ENCODE measurements at places on chromosomes 2 and 18. TPM values are rescaled to one million over a fixed set of nuclear protein-coding genes. Genes with fewer than 3 reads are reported as not detected.

The SCYGR4 gene
- total RNA-seq, result not detected

The FAM168B gene
- total RNA-seq, result 101 TPM

The FRZB gene
- total RNA-seq, result not detected

The WNT6 gene
- total RNA-seq, result not detected

GRCh38 chr2:37873229-37873628 lies 51.9 kb upstream of the RMDN2 start:
- DNase-seq, result no peak

- no peak for DNase-seq
Observed at GRCh38 chr2:66755974-66756373, 321.0 kb downstream of the MEIS1 start.

GRCh38 chr18:53531187-53531586 lies 693.3 kb downstream of the MBD2 start:
- no peak for DNase-seq

DNA sequence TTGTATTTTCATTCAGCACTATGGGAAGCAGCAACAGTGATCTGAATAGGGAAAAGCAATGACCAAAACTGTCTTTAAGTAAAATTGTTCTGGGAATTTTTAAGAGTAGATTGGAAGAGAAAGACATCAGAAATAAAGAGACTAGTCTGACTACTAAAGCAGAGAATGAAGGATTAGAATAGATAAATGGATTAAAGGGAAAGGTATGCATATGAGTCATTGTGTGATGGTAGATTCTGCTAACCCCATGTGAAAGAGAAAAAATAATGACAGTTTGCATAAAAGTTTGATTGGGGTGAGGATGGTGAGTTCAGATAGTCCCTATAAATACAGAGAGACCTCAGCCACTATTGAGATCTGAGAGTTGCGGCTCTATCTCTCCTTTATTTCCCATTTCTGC lies 139.6 kb upstream of the DCC start:
- no peak for DNase-seq

- no peak for DNase-seq
Observed at GRCh38 chr18:3139406-3139805, 80.4 kb downstream of the MYOM1 start.

DNA sequence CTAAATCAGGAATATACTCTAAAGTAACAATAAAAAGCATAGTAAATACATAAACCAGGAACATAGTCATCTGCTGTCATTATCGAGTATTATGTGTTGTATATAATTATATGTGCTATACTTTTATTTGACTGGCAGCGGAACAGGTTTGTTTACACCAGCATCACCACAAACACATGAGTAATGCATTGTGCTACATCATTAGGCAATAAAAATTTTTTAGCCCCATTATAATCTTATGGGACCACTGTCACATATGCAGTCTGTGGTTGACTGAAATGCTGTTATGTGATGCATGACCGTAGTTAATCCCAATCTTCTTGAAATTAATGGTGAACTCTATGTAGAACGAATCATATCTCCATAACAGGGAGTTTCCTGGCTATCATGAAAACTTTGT lies 136.7 kb upstream of the ZFP36L2 start:
- DNase-seq, result no peak

DNA sequence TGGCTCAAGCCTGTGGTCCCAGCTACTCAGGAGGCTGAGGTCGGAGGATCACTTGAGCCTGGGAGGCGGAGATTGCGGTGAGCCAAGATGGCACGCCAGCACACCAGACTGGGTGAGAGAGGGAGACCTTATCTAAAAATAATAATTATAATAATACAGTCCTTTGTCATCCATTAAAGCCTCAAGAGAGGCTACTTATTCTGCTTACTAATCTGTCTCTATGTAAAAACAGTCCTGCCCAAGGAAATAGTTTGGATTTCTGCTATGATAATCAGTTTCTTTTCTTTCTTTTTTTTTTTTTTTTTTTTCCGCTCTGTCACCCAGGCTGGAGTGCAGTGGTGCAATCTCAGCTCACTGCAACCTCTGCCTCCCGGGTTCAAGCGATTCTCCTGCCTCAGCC lies 228.3 kb downstream of the C1D start:
- DNase-seq, result no peak

DNA sequence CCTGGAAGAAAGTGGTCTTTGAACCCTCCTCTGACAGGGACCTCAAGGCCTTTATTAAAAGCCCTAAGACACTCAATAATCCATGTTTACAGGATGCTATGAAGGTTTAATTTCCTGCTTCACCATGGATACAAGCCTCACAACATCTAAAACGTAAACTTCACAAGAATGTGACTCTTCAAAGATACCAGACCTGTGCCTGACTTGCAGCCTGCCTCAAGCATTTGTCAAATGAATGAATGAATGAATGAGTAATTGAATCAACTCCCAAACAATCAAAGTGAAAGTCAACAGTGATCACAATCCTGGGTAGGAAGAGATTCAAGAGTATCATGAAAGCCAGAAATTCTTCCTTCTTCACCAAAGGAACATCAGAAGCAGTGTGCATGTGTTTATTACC lies 30.4 kb downstream of the KLF7 start:
- DNase-seq, result no peak

GRCh38 chr2:201969241-201969937 lies 64.3 kb upstream of the FZD7 start:
- no peak for DNase-seq

DNA sequence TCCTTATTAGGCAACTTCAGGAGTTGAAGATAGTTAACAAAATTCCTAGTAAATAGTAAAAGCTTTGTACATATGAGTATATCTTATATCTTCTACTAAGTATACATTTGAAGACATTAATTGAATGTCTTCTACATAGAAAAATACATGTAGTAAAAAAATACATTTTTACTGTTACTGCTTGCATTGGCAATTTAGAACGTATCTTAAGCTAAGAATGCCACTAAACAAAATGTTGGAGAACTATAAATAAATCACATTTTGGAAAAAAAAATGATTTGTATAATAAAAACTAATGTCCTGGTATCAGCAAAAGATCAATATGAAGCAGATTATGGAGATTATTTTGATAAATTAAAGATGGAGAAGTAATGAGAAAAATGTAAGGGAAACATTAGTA lies 434.2 kb upstream of the SLC8A1 start:
- no peak for DNase-seq

DNA sequence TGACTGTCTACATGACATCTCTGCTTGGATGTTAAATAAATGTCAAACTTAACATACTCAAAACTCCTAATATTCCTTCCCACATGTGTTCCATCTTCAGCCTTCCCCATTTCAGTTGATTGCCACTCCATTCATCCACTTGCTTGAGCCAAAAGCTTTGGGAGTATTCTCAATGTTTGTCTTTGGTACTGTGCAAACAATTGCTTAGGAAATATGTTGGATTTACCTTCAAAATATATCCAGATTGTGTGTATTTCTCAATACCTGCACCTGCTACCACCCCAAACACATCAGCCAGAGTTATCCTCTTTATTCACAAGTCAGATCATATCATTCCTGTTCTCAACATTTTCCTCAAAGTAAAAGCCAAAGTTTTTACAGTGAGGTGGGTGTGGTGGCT lies 350.3 kb upstream of the FAM98A start:
- DNase-seq, result no peak

- no peak for DNase-seq
Observed at GRCh38 chr18:63267975-63268721, 51.4 kb downstream of the BCL2 start.

- DNase-seq, result no peak
Observed at GRCh38 chr2:120204022-120204405, 19.2 kb downstream of the TMEM185B start.

DNA sequence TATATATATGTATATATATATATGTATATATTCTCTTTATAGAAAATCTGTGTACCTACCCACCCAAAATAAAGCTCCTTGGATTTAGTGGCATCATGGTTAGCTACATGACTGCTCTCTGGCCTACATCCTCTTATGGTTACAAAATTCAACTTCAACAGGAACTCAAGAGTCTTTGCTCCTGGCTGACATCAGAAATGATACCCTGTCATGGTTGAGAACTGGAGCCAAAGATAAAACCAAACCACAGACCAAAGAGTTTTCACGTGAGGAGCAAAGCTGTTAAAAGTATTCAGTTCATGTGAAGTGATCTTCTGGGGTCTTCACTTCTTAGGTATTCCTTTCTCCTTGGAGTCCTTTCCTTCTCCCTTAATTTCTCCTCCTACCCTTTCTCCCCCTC lies 476.3 kb downstream of the SOX11 start:
- DNase-seq, result no peak

DNA sequence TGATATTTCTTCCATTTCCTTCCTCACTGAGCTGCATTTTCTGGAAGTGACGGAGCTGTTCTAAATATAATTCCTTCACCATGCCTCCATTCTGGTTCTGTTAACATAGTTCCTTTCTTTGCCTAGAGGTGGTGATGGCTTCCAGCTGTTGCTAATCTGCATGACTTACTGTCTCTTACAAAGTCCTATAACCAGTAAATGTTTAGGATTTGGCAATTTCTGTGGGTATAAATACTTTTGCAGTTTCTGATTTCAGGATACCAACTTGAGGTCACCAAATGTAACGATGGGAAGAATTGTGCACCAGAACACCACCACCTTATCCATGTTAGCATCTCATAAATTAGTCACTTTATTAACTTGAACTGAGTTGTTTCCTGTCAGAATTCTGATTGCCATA lies 101.7 kb upstream of the FN1 start:
- DNase-seq, result no peak

- DNase-seq, result no peak
Observed at GRCh38 chr2:6372317-6372901, 493.3 kb downstream of the CMPK2 start.

GRCh38 chr18:26863921-26864497 lies 1.5 kb downstream of the AQP4 start:
- no peak for DNase-seq

DNA sequence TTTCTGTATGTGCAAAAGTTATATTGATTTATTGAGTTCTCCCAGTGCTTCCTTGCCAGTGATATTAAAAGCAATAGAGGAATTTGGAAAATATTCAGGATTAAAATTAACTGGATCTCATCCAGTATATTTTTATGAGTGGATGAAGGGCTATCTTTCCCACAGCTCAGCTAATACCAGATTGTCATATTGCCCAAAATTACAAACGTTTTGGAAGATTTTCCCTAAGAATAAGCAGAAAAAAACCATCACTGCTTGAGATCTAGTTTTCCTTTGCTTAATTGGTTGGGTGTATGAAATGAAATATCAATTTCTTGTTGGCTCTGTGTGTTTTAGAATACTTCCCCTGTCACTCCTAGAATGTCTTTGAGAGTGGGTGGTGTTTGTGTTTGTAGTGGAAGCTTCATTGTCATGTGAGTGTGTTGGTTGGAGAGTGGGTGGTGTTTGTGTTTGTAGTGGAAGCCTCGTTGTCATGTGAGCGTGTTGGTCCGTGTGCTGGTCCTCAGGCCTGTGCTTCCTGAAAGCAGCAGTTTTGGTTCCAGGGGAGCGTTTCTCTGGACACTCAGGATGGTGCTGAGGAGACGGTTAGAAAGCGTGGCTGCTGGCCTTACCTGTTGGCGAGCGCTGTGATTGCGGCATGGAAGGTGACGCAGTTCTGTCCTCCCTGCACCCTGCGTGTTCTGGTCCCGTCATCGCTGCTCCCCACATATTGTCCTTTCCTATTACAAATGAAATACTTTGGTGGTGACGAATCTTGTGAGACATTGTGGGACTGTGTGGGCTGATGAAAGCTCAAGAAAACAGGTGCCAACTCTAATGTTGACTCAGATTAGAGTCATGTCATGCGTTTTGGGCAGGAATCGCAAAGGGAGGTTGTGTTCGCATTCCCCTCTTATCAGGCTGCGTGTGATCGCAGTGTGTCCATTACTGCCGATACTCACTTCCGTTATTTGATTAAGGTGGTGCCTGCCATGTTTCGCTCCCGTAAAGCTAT lies 12.4 kb downstream of the ASB1 start:
- DNase-seq, result peak; percentile 57

GRCh38 chr2:109519513-109519912 lies 94.3 kb downstream of the SEPTIN10 start:
- DNase-seq, result no peak

DNA sequence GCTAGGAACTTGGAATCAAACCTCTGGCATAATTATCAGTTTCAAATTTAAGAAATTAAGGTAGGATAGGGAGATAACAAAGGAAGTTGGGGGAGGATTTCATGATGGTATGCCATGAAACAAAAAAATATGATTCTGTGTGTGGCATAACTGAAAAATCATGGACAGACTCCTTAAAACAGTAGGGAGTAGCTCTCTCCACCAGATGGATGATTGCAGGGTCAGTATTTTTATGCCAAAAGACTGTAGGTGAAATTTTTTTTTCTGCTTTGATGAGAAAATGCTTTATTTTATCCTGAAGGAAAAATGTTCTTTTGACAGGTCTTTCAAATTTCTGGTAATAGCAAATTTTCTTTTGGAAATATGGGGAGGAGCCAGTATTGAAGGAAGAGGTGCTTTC lies 94.3 kb downstream of the TRABD2A start:
- DNase-seq, result no peak

- DNase-seq, result no peak
Observed at GRCh38 chr18:23538001-23538400, 34.7 kb downstream of the RMC1 start.
